ENCODE measurements at places on chromosomes 12 and 14.

- peak; percentile 82 for DNase-seq
Observed at GRCh38 chr12:80189241-80189640, 89.9 kb downstream of the OTOGL start.

DNA sequence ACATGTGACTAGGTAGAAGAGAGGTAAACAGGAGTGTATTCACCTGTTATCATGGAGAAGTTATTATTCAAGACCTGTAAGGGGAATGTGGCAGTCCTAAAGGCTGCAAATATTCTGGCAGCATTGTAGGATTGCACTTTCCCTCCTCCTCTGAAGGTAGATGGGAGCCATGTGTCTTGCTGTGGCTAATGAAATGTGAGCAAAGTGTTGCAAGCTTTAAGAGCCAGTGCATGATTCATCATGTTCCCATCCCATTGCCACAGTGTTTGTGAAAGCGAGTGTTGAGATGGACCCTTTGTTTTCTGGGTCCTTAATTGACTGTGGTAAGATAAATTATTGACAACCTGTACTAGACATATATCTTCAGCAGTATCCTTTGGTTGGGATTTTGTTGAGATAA lies 128.7 kb downstream of the RGS6 start:
- DNase-seq = no peak

DNA sequence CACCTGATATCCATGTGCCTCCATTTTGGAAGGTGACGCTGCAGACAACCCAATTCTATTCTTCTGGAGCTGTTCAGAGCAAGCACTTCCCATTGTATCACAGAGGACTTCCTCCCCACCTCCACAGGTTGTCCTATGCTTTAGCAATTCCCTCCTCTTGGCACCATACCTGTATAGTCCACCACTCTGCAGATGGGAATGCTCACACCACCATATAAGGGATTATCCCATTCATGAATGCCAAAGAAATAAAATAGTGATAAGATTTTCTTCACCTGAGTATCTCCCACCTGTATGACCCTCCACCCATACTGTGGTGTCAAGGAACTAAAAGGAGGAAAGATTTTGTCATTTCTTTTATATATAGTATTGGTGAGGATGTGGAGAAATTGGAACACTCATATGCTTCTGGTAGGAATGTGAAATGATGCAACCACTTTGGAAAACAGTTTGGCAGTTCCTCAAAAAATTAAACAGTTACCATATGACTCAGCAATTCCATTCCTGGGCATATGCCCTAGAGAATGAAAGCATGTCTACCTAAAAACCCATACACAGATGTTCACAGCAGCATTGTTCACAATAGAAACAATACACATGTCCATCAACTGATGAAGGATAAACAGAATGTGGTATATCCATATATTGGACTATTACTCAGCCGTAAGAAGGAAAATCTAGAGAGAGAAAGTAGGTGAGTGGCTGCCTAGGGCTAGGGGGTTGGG lies 75.2 kb downstream of the FIGNL2 start:
- peak; percentile 15 for DNase-seq

GRCh38 chr12:16555630-16556029 lies 50.3 kb downstream of the LMO3 start:
- DNase-seq = no peak

- no peak for DNase-seq
Observed at GRCh38 chr14:85948153-85948552, 418.2 kb downstream of the FLRT2 start.

DNA sequence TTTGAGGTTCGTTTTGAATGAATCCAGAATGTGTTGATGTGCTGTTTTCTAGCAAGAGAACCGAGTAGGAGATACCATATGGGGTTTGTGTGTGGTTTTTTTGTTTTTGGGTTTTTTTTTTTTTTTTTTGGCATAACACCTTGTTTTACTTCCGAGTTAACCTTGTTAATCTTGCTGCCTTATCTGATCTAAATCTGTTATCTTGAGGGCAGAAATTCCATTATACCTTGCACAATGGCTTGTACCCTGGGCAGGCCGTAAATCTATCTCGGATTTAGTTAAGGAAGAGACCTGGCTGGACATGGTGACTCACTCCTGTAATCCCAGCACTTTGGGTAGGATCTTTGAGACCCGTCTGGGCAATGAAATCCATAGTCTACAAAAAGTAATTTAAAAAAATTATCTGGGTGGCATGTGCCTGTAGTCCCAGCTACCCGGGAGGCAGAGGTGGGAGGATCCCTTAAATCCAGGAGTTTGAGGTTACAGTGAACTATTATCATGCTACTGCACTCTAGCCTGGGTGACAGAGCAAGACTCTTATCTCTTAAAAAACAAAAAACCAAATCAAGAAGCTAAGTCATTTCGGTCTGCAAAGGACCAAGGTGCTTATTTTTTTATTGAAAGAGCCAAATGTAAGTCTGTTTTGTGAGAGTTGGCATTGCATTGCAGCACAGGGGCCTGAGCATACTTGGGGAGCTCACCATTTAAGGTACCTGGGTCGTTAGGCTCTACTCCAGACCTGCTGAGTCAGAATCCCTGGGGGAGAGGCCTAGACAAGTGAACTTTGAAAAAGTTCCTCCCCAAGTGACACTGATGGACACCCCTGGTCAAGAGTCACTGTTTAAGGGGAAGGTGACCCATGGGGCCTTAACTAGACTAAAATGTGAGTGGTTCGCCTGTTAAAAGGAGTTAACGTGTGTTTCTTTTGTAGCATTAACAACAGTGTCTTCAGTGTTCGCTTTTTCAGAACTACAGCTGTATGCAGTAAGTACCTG lies 6.7 kb downstream of the DLST start:
- no peak for DNase-seq
